ENCODE measurements at places on chromosomes 12 and 14. TPM values are rescaled to one million over a fixed set of nuclear protein-coding genes. Genes with fewer than 3 reads are reported as not detected.

Gene SCNN1A
- total RNA-seq: 0.49 TPM

Gene VASH1
- total RNA-seq: 3.3 TPM

Gene OAS3
- total RNA-seq: 290 TPM

Gene PIWIL1
- not detected for total RNA-seq

- no peak overlapping the region for H3K4me3 ChIP-seq
- H3K27ac ChIP-seq: no peak overlapping the region
- H3K27me3 ChIP-seq: peaks cover 47% of the 10 kb centered on the region
- no peak for DNase-seq
- H3K4me1 ChIP-seq: no peaks in the 10 kb centered on the region
These were observed 23.1 kb upstream of the RERG start for GRCh38 chr12:15244341-15244740.

- H3K27ac ChIP-seq: no peak overlapping the region
- H3K4me3 ChIP-seq: no peak overlapping the region
- DNase-seq: no peak
- H3K4me1 ChIP-seq: peaks cover 36% of the 10 kb centered on the region
- H3K36me3 ChIP-seq: peaks cover 2% of the 10 kb centered on the region
- no peaks in the 10 kb centered on the region for H3K27me3 ChIP-seq
These were observed 27.5 kb upstream of the MDM1 start for GRCh38 chr12:68359674-68360073.

DNA sequence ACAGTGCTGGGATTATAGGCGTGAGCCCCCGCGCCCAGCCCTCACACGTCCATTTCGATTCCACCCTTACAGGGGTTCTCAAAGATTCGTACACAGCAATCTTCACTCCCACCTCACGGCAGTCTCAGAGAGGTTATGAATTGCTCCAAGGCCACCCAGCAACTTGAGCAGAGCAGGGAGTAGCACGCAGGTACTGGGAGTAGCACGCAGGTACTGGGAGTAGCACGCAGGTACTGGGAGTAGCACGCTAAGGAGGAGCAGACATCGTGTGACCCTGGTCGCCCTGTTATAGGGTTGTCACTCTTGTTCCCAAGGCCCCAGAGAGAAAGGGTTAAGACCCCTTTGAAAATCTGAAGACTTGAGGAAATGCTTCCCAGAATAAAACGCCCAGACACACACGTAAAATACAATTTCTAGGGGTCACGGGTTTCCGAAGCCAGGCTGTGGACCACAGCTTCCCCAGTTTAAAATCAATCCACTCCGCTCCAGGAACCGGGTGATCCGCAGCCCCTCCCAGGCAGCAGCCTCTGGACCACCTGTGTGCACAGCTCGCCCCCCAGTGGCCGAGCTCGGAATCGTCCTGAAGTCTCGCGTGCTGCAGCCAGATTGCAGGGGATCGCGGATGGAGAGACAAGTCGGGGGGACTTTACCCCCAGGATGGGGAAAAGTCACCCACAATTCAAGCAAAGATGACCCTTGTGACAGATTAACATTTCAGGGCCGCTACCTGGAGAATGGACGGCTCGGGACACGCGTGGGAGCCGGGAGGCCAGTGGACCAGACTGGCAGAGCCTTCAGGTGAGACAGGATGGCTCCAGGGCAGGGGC, 92.0 kb downstream of the SCARB1 start:
- H3K27ac ChIP-seq: no peak overlapping the region
- H3K27me3 ChIP-seq: peaks cover 43% of the 10 kb centered on the region
- H3K36me3 ChIP-seq: peaks cover 6% of the 10 kb centered on the region

DNA sequence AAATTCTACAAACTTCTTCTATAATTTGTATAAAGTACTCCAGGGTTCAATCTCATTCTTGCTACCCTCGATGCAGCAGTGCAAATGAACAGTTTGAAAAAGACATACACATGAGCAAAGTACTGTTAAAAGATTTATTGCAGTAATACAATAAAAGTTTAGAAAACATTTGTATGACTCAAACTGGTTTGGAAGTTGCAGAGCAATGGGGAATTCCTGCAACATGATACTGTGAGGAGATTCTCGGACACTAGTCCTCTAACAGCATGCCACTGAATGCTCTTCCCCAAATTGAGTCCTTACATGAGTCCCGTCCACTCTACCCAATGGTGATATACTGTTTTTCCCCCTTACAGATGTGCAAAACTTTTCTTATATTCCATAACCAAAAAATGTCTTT, 45.4 kb downstream of the ATG14 start:
- DNase-seq: no peak
- H3K36me3 ChIP-seq: peaks cover 11% of the 10 kb centered on the region
- no peak overlapping the region for H3K4me3 ChIP-seq
- no peak overlapping the region for H3K27ac ChIP-seq
- H3K4me1 ChIP-seq: no peaks in the 10 kb centered on the region

GRCh38 chr14:101843665-101844064, 82.2 kb downstream of the PPP2R5C start:
- DNase-seq: peak; percentile 74
- H3K27me3 ChIP-seq: no peaks in the 10 kb centered on the region
- no peak overlapping the region for H3K4me3 ChIP-seq
- H3K27ac ChIP-seq: peak overlapping the region; percentile 67

DNA sequence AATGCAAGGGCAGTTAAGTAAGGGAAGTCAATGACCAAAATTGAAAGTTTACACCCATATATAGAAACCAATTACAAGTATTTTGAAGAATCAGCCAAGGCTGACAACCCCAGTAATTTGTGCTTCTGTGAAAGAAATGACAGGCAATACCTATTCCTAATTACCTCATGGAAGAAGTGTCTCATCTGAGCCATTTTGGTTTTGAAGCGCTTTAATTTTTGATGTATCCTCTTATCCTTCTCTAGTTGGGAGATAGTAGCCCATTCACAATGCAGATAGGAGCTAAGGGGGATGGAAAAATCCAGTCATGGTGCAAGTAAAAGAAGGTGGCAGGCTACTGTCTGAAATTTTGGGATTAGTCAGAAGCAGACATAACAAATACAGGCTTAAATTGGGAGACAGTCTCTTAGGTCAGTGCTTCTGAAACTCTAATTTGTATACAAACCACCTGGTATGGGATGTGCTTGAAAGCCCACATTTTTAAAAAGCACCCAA, 30.4 kb upstream of the SUPT16H start:
- no peak for DNase-seq
- H3K36me3 ChIP-seq: peaks cover 61% of the 10 kb centered on the region
- peak overlapping the region; percentile 80 for H3K27ac ChIP-seq
- H3K4me1 ChIP-seq: peaks cover 23% of the 10 kb centered on the region
- no peak overlapping the region for H3K4me3 ChIP-seq
- H3K27me3 ChIP-seq: no peaks in the 10 kb centered on the region

DNA sequence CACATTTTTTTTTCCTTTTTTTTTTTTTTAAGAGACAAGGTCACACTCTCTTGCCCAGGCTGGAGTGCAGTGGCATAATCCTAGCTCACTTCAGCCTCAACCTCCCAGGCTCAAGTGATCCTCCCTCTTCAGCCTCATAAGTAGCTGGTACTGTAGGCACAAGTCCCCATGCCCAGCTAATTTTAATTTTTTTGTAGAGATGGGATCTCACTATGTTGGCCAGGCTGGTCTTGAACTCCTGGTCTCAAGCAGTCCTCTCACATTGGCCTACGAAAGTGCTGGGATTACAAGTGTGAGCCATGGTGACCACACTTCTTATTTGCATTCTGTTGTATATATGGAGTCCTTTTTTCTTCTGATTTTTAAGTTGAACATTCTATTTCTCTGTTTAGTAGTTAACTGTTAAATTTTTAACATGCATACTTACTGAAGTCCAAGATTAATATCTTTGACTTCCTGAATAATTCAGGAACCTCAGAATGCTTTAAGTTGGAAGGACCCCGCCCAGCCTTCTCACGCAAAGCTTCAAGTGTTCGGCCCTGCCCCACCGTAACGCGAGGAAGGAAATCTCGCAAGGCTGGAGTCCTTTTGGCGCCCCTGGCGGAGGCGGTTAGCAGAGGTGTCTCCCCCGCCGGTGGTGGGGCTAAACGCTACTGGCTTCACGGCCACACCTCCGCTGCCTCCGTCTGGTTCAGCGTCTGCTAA, 21.6 kb downstream of the SPATS2 start:
- H3K4me3 ChIP-seq: no peak overlapping the region
- peaks cover 4% of the 10 kb centered on the region for H3K4me1 ChIP-seq
- H3K27ac ChIP-seq: no peak overlapping the region
- H3K27me3 ChIP-seq: no peaks in the 10 kb centered on the region
- no peaks in the 10 kb centered on the region for H3K36me3 ChIP-seq
- DNase-seq: peak; percentile 82

DNA sequence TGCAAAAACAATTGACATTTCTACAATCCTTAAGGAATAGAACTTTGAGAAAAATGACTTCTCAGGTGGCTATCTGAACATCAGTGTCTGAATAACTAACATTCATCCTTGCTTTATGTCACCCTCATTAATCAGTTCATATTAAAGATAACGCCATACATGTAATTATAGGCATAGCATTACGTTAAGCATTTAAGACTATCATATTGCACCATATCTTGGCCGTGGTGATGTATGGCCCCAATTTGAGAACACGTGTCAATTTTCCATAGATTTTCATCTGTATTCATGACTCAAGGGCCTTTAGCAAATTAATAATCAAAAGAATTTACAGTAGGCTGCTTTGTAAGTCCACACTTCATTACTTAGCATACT, 81.6 kb downstream of the SPTSSA start:
- H3K4me3 ChIP-seq: no peak overlapping the region
- no peak for DNase-seq
- no peaks in the 10 kb centered on the region for H3K4me1 ChIP-seq
- H3K27me3 ChIP-seq: no peaks in the 10 kb centered on the region

GRCh38 chr12:58530742-58531062, 389.6 kb downstream of the LRIG3 start:
- no peaks in the 10 kb centered on the region for H3K4me1 ChIP-seq
- no peaks in the 10 kb centered on the region for H3K27me3 ChIP-seq
- H3K27ac ChIP-seq: no peak overlapping the region
- no peaks in the 10 kb centered on the region for H3K36me3 ChIP-seq

GRCh38 chr12:117972301-117972700, 3.5 kb upstream of the KSR2 start:
- no peak for DNase-seq
- no peak overlapping the region for H3K4me3 ChIP-seq
- H3K4me1 ChIP-seq: peaks cover 8% of the 10 kb centered on the region

DNA sequence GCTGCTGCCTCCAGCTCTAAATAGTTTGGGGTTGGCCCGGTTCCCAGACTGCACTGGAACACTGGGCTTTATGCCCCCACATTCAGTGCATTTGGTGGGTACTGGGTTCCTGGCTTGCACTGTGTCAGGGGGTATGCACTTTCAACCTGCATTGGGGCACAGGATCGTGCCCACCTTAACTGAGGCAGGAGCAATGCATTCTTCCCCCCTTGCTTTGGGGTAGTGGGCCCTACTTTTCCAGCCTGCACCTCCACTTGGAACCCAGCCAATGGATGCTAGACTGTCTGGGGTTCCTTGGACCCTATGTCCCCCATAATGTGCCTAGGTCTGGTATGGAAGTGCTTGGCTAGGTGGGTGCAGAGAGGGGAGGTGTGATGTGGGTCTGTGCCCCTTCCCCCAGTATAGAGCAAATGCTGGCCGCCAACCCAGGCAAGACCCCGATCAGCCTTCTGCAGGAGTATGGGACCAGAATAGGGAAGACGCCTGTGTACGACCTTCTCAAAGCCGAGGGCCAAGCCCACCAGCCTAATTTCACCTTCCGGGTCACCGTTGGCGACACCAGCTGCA, 615 bp downstream of the TARBP2 start:
- no peak for DNase-seq
- H3K4me3 ChIP-seq: peak overlapping the region; percentile 83
- no peaks in the 10 kb centered on the region for H3K27me3 ChIP-seq
- H3K27ac ChIP-seq: peak overlapping the region; percentile 96
- H3K4me1 ChIP-seq: peaks cover 35% of the 10 kb centered on the region

DNA sequence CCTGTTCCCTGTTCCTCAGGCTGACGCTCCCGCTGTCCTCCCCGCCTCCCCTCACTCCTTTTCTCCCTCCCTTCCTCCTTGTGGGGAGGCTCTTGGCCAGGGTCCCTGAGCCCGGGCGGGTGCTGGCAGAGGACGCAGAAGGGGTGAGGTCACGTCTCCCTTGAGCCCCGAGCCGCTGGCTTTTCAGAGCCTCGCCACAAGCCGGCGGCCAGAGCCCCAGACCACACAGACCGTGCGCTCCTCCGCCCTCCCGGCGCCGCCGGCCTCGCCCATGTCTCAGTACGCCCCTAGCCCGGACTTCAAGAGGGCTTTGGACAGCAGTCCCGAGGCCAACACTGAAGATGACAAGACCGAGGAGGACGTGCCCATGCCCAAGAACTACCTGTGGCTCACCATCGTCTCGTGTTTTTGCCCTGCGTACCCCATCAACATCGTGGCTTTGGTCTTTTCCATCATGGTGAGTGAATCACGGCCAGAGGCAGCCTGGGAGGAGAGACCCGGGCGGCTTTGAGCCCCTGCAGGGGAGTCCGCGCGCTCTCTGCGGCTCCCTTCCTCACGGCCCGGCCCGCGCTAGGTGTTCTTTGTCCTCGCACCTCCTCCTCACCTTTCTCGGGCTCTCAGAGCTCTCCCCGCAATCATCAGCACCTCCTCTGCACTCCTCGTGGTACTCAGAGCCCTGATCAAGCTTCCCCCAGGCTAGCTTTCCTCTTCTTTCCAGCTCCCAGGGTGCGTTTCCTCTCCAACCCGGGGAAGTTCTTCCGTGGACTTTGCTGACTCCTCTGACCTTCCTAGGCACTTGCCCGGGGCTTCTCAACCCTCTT, at the start of gene TMEM233:
TMEM233 (plus strand) TSS at position 197 of the 821 bp plus-strand sequence; CDS start at position 272, 75 bp downstream.
- no peak within 1 kb of the TSS for H3K4me3 ChIP-seq
- DNase-seq: no peak
- peaks cover 85% of the 10 kb centered on the region for H3K27me3 ChIP-seq
- no peak within 1 kb of the TSS for H3K27ac ChIP-seq
- peaks cover 2% of the 10 kb centered on the region for H3K36me3 ChIP-seq

- no peak for DNase-seq
- no peaks in the 10 kb centered on the region for H3K27me3 ChIP-seq
- no peaks in the 10 kb centered on the region for H3K4me1 ChIP-seq
- peaks cover 4% of the 10 kb centered on the region for H3K36me3 ChIP-seq
These were observed 151.3 kb downstream of the NUBPL start for GRCh38 chr14:31712244-31713127.

DNA sequence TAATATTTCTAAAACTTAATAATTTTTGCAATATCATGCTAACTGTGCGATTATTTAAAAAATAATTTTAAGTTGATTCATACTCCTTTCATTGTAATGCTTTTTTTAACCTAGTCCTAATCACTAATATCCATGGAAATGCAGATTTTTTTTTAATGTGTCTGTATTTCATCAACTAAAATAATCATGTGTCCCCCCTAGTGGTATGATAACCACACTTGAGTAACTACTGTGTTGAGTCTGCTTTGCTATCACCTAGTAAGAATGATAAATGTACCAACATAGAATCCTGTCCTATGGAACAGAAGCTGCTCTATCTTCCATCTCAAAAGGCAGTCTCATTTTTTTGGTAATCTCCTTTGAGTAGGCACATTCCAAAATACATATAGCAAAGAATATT, 19.1 kb upstream of the SYNE2 start:
- no peaks in the 10 kb centered on the region for H3K36me3 ChIP-seq
- DNase-seq: no peak
- H3K4me3 ChIP-seq: no peak overlapping the region
- no peaks in the 10 kb centered on the region for H3K27me3 ChIP-seq
- no peaks in the 10 kb centered on the region for H3K4me1 ChIP-seq

Data from activated CD8-positive, alpha-beta memory T cell treated with anti-CD3 and anti-CD28 coated beads, Interleukin-2, amount 10 ng/mL, durations not matched to agents 7 days and 5 days (primary cell).